ENCODE measurements at places on chromosomes 7 and 10.

DNA sequence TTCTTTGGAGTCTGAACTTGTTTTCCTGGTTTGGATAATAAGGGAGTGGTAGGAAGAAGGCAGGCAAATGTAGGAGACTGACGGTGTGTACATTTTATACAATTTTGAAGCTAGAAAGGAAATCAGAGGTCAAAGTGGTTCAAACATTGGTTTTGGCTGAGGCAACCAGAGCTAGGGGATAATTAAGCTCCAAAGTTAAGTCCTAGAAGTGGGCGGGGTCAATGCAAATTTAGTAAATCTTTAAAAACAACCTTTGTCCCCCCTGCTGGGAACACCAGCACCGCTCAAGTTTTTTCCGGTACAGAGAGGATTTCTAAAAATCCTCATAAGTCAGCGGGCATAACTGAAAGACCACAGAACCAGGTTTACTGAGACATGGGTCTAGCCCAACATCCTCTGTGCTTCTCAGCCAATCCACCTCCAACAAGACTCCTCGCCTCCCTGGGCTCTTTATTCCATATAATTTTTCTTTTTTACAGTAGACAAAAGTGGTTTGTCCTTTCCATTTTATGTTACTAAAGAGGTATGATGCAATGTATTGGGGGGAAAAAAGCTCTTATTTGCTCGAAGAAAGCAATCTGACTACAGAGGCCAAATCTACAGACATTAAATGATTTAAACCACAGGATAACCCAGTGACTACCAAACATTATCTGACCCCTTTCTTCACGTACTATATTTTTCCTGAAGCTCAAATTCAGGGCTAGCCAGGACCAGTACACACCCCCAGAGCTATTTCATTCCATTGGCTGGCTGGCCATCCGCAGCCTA, 1.6 kb downstream of the GLUD1 start:
- DNase-seq, result no peak

DNA sequence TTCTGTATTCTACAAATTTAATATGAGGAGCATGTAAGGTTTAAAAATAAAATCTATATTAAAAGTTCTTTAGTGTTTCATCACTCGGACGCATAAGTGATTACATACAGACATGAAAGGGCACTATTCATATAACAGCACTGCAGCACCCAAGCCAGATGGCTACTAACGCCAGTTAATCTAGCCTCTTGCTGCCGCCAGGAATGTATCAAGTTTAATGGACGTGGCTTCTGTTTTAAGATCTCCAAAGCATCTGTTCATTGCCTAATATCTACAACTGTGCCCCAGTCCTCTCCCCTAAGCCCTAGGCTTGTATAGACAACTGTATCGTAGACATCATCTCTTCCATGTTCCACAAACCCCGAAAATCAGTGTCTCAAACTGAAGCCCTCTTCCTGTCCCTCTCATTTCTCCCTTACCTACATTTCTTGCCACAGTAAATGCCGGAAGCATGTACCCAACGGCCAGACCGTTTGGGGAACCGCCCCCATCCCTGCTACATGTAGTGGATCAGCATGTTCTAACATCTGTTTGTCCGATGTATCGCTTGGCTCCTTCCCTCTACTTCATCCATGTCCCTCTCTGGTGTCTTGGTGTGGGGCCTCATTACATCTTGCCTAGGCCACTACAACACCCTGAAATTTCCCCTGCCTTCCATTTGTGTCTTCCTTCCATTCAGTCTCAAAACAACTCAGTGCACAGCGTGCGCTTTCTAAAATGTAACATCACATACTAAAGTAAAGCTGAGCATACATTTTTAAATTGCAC, 147.5 kb upstream of the RSU1 start:
- no peak for DNase-seq

DNA sequence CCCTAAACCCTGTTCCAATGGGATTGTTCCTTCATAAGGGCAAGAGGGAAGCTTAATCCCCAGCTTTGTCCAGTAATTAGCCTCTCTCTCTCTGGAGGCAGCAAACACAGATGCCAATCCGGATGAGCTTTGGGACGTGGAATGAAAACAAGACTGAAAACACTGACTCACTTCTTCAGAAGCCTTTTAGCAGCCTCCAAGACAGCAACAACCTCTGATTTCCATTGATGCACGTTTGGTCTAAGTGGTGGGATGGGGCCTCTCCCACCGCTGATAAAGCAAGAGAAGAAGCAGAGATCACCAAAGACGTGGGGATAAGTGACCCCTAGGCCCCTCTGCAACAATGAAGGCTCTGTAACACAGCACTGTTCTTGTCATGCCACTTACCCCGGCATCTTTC, 5.8 kb upstream of the GFRA1 start:
- no peak for DNase-seq

GRCh38 chr10:43649185-43649523, 473 bp upstream of the ZNF32 start:
- no peak for DNase-seq

DNA sequence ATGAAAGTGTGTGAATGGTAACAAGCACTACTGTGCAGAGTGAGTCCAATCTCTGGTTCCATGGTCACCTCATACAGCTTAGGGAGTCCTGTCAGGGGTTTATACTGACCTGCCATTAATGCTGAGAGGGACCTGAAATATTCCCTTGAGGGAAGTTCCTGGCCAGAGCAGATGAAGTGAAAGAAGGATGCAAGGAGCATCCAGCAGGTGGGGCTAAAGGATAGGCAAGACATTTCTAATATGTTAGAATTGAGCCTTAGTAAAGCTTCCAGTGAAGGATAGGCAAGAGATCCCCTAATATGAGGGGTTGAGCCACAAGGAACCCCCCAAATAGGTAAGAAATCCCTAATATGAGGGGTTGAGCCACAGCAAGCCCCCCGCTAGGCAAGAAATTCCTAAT, 25.5 kb upstream of the FAM221A start:
- DNase-seq, result no peak

- DNase-seq, result no peak
Measured at GRCh38 chr7:69953136-69954067, 355.1 kb downstream of the AUTS2 start.

DNA sequence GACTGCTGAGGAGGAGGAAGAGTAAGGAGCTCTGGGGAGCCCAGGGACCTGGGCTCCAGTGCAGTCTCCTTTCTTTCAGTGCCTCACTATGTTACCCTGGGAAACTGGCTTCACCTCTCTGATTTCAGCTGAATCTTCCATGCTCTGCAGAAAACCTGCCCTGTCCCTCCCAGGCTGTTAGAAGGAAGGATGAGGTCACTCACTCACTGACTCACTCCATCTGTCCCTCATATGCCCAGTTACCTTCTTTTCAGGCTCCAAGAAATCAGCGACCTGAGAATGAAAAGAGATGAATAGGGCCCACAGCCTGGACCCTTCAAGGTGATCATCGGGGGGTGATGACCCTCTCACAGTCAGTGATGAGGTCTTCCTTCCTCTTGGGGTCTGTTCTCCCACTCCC, 481 bp downstream of the SFTPA2 start:
- DNase-seq, result no peak

DNA sequence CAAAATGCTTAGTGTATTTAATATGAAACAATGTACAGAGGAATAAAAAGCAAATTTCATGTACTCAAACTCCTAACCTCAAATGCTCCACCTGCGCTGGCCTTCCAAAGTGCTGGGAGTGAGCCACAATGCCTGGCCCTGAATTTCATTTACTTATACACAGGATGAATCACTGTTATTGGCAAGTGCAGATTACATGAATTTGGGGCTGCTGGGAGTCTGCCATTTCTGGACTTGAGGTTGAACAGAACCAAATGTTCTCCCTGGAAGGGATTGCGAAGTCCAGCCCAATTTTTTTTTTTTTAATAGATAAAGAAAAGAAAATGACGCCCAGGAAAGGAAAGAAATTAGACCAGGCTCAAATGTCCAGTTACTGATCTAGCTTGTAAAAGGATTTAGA, 6.8 kb upstream of the CSTF2T start:
- no peak for DNase-seq

Measured in hematopoietic multipotent progenitor cell treated with erythropoietin and hydrocortisone succinate and interleukin-3 and kit ligand, for 15 days (in vitro differentiated cells).